ENCODE measurements at places on chromosomes 2 and 18.

- no peak for DNase-seq
Observed at GRCh38 chr18:3360211-3360610, 89.8 kb upstream of the TGIF1 start.

GRCh38 chr18:57666818-57667497 is 45.3 kb upstream of the NARS1 start:
- DNase-seq = no peak

DNA sequence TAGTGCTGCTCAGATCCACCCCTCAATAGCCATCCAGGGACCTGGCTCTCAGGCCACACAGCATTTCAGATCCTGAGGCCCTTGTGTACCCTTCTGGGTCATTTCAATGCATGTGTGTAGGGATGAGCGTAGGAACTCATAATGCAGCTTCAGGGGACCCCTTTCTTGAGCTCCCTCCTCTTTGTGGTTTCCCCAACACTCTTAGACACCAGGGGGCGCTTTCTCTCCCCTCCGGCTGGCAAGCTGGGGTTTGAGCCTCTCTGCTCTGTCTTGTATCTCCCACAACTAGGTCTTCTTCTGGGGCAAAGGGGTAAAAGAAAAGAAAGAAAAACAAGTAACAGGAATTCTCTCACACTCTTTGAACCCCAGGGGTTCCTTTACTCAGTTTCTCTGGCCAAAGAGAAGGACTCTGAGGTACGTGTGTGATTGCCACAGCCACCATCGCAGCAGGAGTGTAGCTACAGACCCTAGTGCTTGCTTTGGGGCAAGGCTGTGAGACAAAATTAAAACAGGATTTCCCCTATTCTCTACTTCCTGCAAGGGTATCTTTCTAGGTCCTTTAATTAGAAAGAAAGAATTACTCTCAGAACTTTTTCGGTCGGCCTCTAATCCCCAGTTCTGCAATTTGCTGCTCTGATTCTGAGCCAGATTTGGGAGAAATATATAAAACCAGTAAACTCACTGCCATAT is 38.0 kb downstream of the CABYR start:
- no peak for DNase-seq

- no peak for DNase-seq
Observed at GRCh38 chr2:96526101-96526591, 10.4 kb upstream of the ARID5A start.

DNA sequence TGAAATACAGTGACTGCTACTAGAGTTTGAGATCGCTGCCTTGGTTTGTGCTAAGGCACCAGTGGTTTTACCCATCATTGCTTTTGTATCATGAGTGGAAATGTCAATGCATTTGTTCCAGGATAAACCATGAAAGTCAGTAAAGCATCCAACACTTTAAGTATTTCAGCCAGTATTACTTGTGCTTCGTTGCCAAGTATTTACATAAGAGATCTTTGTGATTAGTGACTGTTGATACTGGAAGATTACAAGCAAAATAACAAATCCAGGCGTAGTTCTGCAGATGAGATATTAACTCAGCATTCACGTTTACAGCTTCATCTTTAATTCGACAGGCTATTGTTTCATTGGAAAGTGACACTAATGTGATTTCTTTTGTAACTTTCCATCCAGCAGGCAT is 90.3 kb upstream of the B3GNT7 start:
- no peak for DNase-seq

- DNase-seq = no peak
Observed at GRCh38 chr2:241994086-241994485, 124.6 kb downstream of the RTP5 start.

- DNase-seq = no peak
Observed at GRCh38 chr2:141967503-141967902, 163.3 kb downstream of the LRP1B start.
